ENCODE measurements at places on chromosomes 2 and 18.

DNA sequence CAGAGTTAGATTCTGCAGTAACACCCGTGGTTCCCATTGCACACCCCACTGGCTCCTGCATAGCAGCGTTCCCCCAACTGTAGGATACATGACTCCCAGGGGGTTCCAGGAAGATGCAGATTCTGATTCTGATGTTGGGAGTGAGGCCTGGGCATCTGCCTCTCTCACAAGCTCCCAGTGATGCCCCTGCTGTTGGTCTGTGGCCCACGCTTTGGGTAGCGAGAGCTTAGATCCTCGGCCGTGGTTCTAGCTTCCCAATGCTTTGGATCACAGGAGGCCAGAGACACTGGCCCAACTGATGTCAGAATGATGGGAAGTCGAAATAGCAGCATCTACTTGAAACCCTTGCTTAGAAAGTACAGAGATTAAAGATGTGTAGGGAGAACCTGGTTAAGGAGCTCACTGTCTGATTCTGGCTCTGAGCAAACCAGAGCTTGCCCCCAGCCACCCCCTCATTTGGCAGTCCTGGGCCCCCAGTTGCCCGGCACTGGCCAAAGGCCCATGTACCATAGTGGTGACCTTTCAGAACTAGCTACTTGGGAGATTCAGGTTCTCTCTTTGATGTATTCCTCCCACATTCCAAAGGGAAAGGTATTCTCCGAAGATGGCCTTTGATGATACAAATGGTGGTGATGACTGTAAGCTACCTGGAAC lies 197.5 kb downstream of the FAM210A start:
- no peak for DNase-seq

DNA sequence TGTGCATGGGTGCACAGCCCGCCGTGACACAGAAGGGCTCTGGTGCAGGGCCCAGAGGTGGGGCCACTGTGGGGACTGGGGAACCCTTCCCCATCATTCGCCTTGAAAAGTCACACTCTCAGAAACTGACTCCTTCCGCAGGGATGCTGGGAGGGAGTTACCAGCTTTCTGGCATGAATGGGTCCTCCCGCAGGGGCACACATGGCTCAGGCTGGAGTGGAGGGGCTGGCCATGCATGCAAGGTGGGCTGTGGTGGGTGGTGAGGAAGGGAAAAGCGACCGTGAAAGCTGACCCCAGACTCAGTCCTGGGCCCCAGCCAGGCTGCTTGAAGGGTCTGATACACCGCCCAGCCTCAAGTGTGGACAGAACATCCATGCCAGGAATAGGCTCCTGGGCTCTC lies 201.1 kb downstream of the TNS1 start:
- DNase-seq: no peak

DNA sequence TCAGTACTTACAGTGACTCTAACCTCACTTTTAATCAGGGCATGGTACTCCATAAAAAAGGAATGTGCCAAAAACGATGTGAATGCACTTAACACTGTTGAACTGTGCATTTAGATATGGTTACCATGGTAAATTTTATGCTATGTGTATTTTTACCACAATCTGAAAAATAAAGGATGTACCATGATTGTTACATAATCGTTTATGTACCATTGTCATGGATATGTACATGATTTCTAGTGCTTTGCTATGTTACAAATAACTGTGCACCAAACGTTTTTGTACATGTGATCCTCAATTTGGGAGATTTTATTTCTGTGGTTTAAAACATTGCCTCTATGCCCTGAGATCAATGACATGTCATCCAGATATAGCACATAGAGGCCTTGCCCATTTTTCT lies 21.8 kb downstream of the ZNF532 start:
- no peak for DNase-seq

GRCh38 chr2:145203891-145204290 lies 684.0 kb upstream of the ZEB2 start:
- DNase-seq: no peak

Measured in stimulated activated CD4-positive, alpha-beta T cell treated with anti-CD3 and anti-CD28 coated beads, Interleukin-1b, Interleukin-23, amount 100 ng/mL, for 1 hour (primary cell).